LNCaP clone FGC (cell line): ENCODE measurements at places on chromosomes 13 and 19.

- no peak for DNase-seq
These were observed 7.9 kb downstream of the CAB39L start for GRCh38 chr13:49435992-49436391.

GRCh38 chr19:27738569-27739193 lies 1474.3 kb downstream of the UQCRFS1 start:
- no peak for DNase-seq

DNA sequence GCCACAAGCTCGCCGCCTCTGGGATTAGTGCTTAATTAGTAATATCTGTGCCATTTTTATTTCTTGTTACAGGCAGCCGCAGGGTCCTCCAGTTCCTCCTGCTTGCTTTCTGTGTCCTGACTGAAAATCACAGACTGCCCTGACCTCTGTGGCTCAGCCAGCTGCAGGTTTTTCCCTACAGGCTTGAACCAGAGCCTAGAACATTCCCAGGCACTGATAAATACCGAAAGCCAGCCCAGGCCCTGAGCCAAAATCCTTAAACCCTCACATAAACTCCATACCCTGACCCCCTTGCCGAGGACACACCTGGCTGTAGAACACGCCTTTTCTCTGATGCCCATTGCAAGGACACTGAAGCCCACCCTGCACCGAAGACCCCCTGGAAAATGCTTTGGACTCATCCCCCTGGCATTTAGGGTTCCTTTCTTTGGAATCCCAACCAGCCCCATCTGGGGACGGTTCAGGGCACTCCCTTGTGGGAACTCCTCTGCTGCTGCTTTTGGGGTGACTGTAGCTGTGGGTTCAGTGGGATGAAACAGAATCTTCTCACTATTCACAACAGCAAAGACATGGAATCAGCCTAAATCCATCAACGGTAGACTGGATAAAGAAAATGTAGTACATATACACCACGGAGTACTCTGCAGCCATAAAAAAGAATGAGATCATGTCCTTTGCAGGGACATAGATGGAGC lies 15.5 kb downstream of the DPP9 start:
- no peak for DNase-seq

DNA sequence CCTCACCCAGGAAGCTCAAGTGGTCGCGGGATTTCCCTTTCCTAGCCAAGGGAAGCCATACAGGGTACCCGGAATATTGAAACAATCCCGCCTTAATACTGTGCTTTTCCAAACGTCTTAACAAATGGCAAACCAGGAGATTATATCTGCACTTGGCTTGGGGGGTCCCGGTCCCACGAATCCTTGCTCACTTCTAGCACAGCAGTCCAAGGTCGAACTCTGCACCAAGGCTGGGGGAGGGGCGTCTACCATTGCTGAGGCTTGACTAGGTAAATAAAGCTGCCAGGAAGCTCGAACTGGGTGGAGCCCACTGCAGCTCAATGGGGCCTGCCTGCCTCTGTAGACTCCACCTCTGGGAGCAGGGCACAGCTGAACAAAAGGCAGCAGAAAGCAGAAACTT lies 1644.8 kb downstream of the PCDH9 start:
- DNase-seq, result no peak

- DNase-seq, result no peak
These were observed 14.3 kb downstream of the FZR1 start for GRCh38 chr19:3520166-3521103.

GRCh38 chr19:37914908-37915307 lies 7.9 kb downstream of the SIPA1L3 start:
- DNase-seq, result no peak

DNA sequence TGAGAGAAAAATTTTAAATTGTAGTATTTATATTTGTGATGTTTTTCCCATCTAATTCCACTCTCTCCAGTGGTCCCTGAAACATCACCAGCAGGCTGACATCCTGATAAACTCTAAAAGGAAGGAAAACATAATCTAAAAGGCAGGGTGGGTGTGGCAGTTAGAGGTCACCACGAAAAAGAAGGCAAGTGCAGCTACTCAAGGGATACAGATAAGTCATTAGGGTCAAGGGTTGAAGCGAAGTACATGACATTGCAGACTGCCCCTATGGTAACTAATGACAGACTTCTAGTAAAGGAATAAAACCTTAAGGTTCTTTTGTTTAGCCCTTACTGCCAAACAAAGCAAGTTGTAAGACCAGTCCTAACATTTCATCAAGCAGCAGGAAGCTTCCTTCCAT lies 6.0 kb upstream of the NEK3 start:
- DNase-seq, result no peak

GRCh38 chr13:20073775-20074174 lies 87.1 kb downstream of the GJA3 start:
- DNase-seq, result no peak

GRCh38 chr19:40960062-40960685 lies 30.9 kb upstream of the CYP2B6 start:
- DNase-seq, result no peak

DNA sequence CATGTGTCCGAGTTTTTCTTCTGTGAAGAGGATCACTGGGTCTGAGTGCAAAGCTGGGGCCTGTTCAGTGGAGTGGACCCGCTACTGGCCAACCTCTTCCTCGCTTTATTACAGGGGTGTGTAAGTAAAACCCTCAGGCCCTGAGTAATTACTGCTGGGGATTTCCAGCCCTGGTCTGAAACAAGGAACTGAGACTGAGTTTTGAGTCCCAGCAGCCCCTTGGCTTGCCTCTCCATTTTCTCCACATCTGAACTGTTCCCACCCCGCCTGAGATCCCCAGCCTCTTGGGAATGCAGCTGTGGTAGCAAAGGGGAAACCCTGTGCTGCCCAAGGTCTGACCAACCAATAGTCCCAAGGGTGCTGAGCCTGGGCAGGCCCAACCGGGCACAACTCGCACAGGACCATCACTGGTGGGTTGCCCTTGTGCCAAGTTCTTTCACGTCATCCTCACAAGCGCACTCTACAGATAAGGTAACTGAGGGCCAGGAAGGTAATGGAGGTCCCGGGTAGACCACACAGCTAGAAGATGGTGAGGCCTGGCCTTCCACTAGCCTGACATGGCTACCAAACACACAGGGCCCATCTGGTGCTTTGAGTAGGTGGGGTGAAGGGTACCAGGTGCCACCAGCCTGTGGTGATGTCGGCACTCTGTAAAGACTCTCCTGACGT lies 13.7 kb upstream of the SLC35E1 start:
- DNase-seq, result no peak

DNA sequence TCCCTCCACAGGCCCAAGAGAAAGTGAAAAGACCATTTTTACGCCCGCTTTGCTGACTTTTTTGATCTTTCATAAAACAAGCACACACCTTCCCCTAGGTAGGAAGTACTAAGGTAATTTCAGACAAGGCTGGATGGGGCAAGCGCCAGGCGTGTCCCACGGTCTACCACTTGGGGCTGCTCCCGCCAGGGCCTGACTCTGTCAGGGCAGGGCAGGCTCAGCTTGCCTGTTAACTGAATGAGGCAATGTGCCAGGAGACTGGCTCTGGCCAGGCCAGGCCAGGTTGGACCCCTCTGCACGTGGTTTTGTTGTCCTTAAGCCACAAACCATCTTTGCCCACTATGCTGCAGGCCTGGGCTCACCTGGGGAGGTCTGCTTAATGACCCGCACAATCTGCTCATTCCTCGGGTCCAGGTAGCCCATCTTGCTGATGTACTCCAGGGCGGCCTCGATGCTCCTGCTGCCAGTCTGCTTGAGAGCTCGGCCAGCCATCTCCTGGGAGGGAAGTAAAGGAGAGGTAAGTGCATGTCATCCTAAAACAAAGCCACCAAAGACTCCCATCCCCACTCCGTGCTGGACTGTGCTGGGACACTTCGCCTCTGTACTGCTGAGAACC lies 70.4 kb downstream of the LATS2 start:
- no peak for DNase-seq

GRCh38 chr19:708154-709143 lies at the start of gene PALM:
Gene PALM, plus strand, starts transcription at chr19:708935. Its CDS starts 212 bp downstream, at chr19:709147.
- DNase-seq, result no peak

GRCh38 chr13:72590091-72590740 lies 137.2 kb downstream of the MZT1 start:
- DNase-seq, result no peak

DNA sequence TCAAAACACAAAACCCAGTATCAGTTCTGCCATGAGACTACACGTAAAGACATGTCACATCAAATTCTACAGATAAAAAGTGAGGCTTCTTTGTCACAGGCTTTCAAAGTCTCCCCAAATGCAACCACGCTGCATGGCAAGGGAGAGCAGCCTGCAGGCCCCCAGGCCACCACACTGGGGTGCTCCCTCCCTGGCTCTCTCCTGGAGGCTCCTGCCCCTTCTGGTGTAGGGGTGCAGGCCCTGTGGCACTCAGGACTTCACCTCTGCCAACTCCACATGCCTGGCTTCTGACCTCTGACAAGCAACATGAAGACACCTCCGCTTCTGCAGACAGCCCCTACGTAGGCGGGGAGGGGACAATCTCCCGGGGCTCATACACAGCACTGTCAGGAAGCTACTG lies 14.3 kb downstream of the AKAP8 start:
- DNase-seq, result no peak

DNA sequence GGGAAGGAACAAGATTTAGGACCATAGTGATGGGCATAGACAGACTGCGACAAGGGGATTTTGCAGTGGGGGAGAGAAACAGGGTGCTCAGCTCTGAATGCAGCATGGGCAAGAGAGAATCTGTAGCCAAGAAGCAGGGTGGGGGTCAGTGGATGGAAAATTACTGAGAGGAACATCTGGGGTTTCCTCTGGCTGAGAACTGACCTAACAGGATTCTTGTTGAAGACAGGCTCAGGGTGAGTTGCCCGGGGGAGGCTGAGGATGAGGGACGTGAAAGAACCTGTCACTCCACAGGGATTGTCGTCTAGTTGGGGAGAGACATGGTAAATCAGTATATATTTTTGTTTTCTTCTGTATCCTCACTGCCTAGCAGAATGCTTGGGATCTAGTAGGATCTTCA lies 118.7 kb upstream of the PEG3 start:
- no peak for DNase-seq

DNA sequence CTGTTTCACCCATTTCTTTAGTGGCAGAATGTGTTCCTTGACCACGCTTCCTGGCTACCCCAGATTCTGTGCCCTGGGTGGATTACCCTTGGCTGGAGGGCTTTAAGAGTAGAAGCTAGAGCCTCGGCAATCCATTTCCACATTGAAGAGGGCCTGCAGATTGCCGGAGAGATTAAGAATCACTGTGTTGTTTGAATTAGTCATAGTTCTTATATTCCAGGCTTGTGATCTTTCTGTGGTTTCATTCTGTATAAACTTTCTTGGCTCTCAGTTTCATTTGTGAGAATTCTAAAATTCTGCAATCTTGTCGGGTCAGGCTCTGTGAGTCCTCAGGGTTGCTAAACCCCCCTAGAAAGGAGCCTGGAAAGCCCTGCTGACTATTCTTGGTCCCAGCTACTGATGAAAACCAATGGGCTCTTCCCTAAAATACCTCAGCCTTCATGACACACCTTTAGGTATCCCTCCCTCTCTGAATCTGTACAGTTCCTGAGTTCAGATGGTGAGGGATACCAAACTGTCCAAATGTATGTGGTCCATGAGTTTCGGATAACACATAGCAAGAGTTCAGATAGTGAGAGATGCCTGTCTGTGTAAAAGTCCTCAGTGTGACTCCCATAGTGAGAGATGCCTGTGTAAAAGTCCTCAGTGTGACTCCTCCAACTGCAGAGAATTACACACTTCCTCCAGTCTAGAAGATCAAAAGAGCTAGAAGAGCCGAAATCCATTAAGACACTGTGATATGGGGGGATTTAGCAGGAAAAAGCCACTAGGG lies 4.3 kb downstream of the PHF11 start:
- DNase-seq, result no peak

GRCh38 chr13:99505814-99506269 lies 4.6 kb downstream of the TM9SF2 start:
- no peak for DNase-seq
